Non-pigmented ciliary epithelial cell (primary cell): ENCODE measurements at places on chromosomes 11 and 22.

GRCh38 chr22:44298406-44299091 lies 14.2 kb downstream of the SHISAL1 start:
- no peak for DNase-seq

DNA sequence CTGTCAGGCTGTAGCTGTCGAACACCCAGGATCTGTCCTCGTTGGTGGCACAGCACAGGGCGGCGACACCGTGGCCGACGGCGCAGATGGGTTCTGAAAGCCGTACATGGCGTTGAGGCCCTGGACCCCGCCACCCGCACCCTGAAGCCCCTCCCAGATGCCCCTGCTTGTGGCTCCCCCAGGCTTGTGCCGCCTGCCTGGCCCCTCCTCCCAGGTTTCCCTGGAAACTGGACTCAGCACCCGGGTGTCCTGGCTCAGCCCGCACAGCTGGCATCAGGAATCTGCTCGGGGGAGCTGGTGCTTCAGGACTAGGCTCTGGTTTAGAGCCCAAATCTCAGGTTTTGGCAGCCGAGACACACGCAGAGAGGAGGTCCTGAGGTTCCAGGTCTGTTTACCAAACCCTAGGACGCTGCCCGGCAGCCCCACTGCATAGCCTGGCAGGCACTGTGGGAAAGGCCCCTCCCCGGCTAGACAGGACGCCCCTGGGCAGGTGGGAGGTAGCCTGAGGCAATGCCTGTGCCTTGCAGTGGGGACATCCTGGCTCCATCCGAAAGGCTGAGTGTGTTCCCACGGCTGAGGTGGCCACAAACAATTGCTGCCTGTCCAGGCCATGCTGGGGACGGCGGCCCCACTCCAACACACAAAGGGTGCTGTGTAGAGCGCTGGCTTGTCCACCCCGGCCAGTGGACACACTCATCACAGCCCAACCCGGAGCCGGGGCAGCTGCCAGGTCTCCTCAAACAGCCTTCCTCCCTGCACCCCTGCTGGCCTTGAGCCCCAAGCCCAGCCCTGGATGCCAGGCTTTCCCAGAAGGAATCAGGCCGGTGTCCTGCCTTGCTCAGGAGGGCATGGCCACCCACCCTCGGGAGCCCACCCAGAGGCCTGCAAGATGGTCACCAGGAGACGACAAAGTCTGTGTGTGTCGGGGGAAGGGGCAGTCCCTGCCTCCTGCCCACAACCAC lies 4.6 kb downstream of the GATD1 start:
- DNase-seq, result no peak

DNA sequence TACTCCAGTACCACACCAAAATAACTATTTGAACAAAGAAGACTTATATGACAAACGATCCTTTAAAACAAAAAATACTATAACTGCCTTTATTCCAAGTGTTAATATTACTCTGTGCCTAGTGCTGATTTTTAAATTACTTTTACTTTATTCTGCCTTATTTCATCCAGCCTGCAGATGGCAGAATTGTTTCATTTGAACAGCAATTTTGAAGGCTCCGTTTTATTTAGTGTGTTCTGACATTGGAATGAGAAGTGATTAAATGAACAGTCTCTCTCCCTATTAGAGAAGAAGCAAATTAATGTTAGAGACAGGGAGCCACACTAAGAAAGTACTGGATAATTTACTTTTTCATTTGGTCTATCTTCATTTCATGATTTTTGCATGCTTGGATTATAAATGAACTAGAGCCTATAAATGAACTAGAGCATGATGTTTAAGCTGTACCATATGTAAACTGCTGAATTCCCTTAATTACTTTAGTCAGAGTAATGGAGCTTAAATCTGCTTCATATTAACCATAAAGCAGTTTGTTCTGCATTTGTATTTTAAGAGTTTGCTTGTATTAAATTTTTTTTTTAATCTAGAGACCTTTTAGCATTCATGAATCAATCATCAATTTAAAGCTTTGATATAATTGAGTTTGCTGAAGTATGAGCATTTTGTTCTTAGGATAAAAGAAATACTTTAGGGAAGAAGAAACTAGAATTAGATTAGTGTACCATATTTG lies 9.8 kb downstream of the PDHX start:
- DNase-seq, result no peak

DNA sequence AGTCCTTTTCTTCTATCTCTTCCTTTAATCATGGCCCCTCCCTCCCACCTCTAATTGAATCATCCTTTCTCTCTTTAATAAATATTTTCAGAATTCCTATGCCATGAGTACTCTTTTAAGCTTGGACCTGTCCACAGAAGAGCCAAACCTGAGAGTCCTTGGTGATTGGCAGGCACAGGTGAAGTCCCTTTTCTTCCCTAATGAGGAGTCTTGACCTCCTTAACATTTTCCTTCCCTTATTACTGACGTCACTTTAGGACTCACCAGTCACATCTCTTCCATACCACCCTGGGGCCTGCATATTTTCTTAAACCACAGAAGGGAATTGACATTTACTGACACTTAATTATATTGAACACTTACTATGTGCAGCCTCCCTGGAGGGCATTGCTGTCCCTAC lies 41.0 kb upstream of the RASSF10 start:
- no peak for DNase-seq

- DNase-seq, result no peak
Measured at GRCh38 chr11:86577644-86578636, 94.5 kb downstream of the ME3 start.

- DNase-seq, result no peak
Measured at GRCh38 chr22:36339171-36340065, 48.3 kb downstream of the MYH9 start.

DNA sequence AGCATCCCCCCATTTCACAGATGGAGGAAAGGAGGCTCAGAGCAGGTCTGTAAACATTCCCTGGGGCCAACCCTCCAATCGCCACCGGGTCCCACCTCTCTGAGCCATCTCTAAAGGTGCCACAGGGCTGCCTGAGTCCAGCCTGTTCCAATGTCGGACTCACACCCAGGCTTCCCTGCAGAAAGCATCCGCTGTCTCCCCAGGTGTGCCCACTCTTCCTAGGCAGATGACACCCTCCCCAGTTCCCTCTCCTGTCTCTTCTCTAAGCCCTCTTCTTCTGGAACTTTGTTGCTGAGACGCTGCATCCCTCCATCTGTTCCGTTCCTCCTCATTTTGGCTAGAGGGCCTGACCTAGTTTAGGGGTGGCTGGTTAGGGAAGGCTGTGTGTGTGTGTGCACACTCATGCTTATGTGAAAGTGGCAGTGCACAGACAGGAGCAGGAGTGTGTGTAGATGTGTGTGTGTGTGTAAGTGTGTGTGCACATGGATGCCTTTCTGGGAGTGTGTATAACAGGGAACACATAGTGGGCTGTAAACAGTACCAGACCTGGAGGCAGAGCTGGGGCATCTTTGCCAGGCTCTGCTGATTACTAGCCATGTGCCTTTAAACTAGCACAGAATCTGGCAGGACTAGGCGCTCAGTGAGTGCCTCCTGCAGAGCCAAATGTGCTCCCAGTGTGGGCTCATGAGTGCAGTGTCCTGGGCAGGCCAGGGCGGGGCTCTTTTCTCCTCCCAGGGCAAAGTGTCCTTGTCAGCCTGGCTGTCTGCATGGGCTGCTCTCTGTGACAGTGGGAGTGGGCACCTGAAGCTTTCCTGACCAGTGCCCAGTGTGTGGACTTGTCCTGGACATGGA lies 77.3 kb upstream of the NECTIN1 start:
- no peak for DNase-seq

- no peak for DNase-seq
Measured at GRCh38 chr22:37609240-37610152, 862 bp downstream of the GGA1 start.

GRCh38 chr11:87022254-87022653 lies 15.5 kb upstream of the TMEM135 start:
- DNase-seq, result no peak
